Activated naive CD8-positive, alpha-beta T cell treated with anti-CD3 and anti-CD28 coated beads, Interleukin-2, amount 50 U/mL, for 24 hours (primary cell): ENCODE measurements at places on chromosomes 6 and 20.

- peaks cover 62% of the 10 kb centered on the region for H3K4me1 ChIP-seq
- DNase-seq: no peak
Measured at GRCh38 chr6:37990762-37991525, 171.4 kb downstream of the ZFAND3 start.

GRCh38 chr6:163289447-163289846 lies 125.1 kb upstream of the QKI start:
- no peak overlapping the region for H3K4me3 ChIP-seq
- no peak overlapping the region for H3K27ac ChIP-seq
- no peak for DNase-seq
- no peaks in the 10 kb centered on the region for H3K36me3 ChIP-seq
- H3K4me1 ChIP-seq: peaks cover 3% of the 10 kb centered on the region

GRCh38 chr20:10336959-10337729 lies 96.9 kb downstream of the MKKS start:
- no peak overlapping the region for H3K4me3 ChIP-seq
- peaks cover 7% of the 10 kb centered on the region for H3K27me3 ChIP-seq
- no peaks in the 10 kb centered on the region for H3K4me1 ChIP-seq

GRCh38 chr6:100267721-100268123 lies 197.0 kb downstream of the SIM1 start:
- H3K4me3 ChIP-seq: no peak overlapping the region
- H3K27ac ChIP-seq: no peak overlapping the region
- no peaks in the 10 kb centered on the region for H3K27me3 ChIP-seq
- H3K4me1 ChIP-seq: no peaks in the 10 kb centered on the region

- no peaks in the 10 kb centered on the region for H3K27me3 ChIP-seq
- peak within 1 kb of the TSS; percentile 96 for H3K27ac ChIP-seq
- H3K36me3 ChIP-seq: peaks cover 44% of the 10 kb centered on the region
- peak; percentile 94 for DNase-seq
Measured at GRCh38 chr6:43575772-43576551, at the start of the genes POLH and XPO5. POLH (plus strand) TSS chr6:43576185; CDS start chr6:43582320, 6,135 bp downstream. XPO5 (minus strand) TSS chr6:43576038; CDS start chr6:43575864, 174 bp downstream.

- H3K27ac ChIP-seq: no peak overlapping the region
- peaks cover 6% of the 10 kb centered on the region for H3K27me3 ChIP-seq
- no peak for DNase-seq
- no peaks in the 10 kb centered on the region for H3K36me3 ChIP-seq
Measured at GRCh38 chr6:133945158-133945557, 7.9 kb upstream of the TBPL1 start.

GRCh38 chr20:44306927-44307326 lies 4.1 kb downstream of the FITM2 start:
- H3K27ac ChIP-seq: no peak overlapping the region
- no peak for DNase-seq
- H3K4me3 ChIP-seq: no peak overlapping the region
- peaks cover 4% of the 10 kb centered on the region for H3K27me3 ChIP-seq

DNA sequence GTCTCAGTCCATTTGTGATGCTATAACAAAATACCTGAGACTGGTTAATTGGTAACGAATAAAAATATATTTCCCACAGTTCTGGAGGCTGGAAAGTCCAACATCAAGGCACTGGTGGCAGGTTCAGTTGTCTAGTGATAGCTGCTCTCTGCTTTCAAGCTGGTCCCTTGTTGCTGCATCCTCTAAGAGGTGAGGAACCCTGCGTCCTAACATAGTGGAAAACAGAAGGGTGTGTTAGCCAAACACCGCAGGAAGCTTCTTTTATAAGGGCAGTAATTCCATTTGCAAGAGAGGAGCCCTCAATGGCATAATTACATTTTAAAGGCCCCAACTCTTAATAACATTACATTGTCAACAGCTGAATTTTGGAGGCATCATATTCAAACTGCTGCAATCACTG lies 372.7 kb downstream of the ADGRB3 start:
- no peaks in the 10 kb centered on the region for H3K36me3 ChIP-seq
- no peaks in the 10 kb centered on the region for H3K4me1 ChIP-seq
- H3K27me3 ChIP-seq: no peaks in the 10 kb centered on the region
- H3K4me3 ChIP-seq: no peak overlapping the region

GRCh38 chr20:40262219-40262618 lies 426.8 kb downstream of the MAFB start:
- H3K27ac ChIP-seq: no peak overlapping the region
- no peaks in the 10 kb centered on the region for H3K4me1 ChIP-seq
- no peaks in the 10 kb centered on the region for H3K27me3 ChIP-seq
- no peak for DNase-seq
- no peak overlapping the region for H3K4me3 ChIP-seq
- H3K36me3 ChIP-seq: no peaks in the 10 kb centered on the region

- H3K4me1 ChIP-seq: peaks cover 35% of the 10 kb centered on the region
- peaks cover 65% of the 10 kb centered on the region for H3K36me3 ChIP-seq
- H3K27ac ChIP-seq: peak overlapping the region; percentile 95
- H3K27me3 ChIP-seq: no peaks in the 10 kb centered on the region
- peak overlapping the region; percentile 92 for H3K4me3 ChIP-seq
Measured at GRCh38 chr20:31547720-31548298, 33.6 kb downstream of the HM13 start.
